ENCODE measurements at places on chromosomes 7 and 10. TPM values are rescaled to one million over a fixed set of nuclear protein-coding genes. Genes with fewer than 3 reads are reported as not detected.

- no peak for DNase-seq
These were observed 223.7 kb downstream of the LHFPL3 start for GRCh38 chr7:104552102-104552501.

GRCh38 chr7:153036396-153037063 lies 277.0 kb downstream of the ACTR3B start:
- DNase-seq, result no peak

Gene NUTM2A
- total RNA-seq, result 0.35 TPM

DNA sequence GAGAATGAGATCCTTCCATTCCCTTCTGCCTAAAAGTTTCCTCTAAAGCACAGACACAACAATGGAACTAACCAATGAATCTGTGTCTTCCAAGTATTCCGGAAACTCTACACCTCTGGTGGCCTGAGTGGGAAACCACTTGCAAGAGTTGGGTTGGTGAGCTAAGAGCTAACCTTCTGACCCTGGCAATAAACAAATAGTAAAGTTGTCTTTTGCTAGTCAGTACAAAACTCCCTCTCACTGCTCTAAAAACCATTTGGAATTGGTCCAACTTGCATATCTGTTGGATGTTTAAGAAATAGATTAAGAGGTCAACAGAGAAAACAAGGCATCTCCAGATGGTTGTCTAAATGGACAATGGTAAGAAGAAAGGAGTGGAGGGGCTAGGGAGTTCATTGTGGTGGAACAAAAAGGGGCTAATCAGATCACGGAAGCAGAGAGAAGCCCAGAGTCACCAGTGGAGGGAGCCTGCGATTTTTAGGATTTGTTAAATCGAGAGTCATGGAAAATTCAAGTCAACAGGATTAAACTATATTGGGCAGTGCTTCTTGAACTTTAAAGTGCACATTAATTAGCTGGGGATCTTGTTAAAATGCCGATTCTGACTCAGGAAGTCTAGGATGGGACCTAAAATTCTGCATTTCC lies 192.3 kb downstream of the EVX1 start:
- DNase-seq, result no peak

GRCh38 chr10:31136930-31137885 lies 105.5 kb upstream of the ZNF438 start:
- peak; percentile 34 for DNase-seq

- no peak for DNase-seq
These were observed 16.7 kb upstream of the HSPB1 start for GRCh38 chr7:76285604-76286374.

Gene PHKG1
- 8.9 TPM for total RNA-seq

GRCh38 chr7:157759246-157759805 lies 422.5 kb downstream of the DNAJB6 start:
- no peak for DNase-seq

DNA sequence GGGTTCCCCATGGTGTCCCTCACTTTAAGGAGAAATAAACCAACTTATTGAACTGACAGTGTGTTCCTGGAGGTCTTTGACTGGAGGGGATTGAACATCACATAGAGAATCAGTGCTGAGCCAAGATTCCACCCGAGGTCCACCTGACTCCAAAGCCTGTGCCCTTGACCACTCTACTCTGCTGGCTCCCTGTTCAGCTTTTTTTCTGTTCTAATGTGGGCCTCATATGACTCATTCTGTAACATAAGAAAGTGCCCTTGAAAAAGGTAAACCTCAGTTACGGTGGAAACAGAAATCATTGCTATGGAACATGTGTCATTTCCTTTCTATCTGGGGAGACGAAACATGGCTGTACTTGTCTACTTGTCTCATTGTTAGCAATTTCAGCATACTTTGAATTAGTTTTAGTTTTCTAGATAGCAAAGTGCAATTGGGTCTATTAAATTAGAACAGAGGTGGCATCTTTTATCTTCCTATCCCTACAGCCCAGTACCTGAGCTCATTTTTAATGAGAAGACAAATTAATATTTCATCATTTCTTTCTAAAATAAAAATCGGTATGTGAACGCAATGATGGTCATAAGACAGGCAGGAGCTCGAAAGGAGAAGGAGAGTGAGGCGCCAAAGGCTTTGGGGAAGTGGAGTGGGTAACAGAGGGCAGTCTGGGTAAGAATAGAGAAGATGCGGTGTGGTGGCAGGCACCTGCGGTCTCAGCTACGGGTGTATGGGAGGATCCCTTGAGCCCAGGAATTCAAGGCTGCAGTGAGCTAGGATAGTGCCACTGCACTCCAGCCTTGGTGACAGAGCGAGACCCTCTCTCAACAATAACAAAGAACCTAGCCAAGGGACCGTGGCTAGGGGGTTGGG lies 1.5 kb downstream of the GSDME start:
- no peak for DNase-seq

- no peak for DNase-seq
These were observed 17.9 kb upstream of the CYTH3 start for GRCh38 chr7:6290319-6290741.

Gene TAS2R3
- total RNA-seq, result not detected

DNA sequence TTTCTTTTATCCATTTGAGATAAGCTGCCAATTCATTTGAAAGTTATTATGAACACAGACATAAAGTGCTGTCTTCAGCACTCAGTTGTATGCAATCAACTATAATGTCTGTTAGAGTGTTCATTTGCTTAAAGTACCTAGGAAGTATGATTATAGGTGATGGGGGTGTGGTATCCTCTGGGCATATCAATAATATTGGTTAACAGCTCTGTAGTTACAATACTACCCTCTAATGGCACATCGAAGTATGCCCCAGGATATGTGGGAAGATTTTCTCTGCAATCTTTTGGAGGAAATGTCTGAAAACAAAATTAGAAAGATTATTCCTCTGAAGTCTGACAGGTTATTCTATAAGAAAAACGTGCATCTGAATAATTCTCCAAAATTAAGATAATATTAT lies 429.7 kb downstream of the ARL4A start:
- DNase-seq, result no peak

DNA sequence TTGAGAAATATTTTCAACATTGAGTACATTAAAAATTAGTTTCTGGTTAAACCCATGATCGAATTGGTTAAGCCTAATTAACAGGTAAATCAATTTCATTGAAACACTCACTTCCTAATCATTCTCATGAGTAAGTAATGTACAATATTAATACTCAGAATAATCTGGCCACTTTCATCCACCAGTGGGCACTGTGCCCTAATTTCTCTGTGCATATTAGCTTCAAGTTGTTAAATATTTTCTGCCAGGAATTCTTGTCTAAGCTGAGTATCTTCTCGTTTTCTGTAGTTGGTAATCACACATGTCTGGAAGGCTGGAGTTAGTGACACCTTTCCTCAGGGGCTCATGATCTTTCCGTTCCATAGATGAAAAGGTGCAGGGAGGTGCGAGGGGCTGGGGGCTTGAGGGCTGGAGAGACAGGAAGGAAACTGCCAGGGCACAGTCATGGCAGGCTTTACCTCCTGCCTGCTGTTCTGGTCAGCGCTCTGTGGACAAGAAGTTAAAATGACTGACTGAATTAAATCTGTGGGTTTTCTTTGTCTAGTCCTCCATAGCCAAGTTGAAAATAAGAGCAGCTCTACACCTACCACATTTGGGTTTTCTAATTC lies 71.9 kb downstream of the WIPF3 start:
- peak; percentile 32 for DNase-seq

DNA sequence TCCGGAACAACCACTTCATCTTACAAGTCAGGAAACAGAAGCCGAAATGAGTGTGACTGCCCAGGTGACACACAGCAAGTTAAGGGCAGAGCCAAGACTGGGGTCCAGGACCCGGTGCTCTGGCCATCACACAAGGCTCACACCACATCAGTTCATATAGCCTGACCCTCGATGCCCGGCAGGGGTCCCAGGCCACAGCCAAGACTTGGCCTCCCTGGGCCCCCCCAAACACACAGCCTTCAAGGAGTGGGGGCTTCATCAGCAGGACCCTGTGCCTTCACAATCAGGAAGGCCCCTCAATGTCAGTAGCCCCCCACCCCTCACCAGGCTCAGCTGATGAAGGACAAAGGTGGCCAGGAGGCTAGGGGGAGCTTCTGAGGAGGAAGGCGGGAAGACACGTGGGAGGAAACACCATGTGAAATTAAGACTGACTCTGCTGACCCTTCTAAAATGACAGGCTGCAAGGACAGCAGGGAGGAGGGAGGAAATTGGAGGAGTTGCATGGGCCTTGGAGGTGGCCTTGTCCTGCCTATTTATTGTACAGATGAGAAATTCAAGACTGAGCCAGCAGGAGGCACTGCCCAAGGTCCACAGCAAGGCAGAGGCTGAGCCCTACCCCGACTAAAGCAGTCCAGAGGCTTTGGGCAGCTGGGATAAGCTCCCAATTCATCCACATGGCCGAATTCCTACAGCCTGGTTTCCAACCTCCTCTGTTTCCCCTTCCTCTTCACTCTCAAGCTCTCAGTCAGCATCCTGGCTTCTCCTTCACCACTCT lies 216.1 kb upstream of the ZMIZ1 start:
- DNase-seq, result no peak

DNA sequence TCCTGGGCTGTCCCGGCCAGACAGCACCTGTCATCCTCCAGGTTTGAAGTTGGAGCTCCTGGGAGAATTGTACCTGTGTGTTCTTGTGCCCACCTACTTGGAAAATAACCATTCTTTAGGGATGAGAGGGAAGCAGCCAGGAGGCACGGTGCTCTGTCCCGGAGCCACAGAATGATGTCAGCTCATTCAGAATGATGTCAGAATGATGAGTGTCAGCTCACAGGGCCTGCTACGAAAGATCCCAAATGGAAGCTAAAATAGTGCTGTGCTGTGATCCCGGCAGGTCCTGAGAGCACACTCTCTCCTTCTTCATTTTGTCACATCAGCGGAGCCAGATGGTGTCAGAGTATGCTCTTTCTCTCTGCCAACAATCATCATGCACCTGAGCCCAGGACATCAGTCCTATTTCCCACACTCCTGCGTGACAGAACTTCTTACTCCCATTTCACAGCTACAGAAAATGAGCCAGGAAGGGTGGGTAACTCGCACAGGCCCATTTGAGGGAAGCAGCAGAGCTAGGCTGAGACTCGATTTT lies 8.3 kb downstream of the ABCA13 start:
- DNase-seq, result no peak

GRCh38 chr7:55903985-55904759 lies 16.9 kb downstream of the ZNF713 start:
- DNase-seq, result no peak

GRCh38 chr7:2834748-2835441 lies 9.2 kb downstream of the GNA12 start:
- no peak for DNase-seq

DNA sequence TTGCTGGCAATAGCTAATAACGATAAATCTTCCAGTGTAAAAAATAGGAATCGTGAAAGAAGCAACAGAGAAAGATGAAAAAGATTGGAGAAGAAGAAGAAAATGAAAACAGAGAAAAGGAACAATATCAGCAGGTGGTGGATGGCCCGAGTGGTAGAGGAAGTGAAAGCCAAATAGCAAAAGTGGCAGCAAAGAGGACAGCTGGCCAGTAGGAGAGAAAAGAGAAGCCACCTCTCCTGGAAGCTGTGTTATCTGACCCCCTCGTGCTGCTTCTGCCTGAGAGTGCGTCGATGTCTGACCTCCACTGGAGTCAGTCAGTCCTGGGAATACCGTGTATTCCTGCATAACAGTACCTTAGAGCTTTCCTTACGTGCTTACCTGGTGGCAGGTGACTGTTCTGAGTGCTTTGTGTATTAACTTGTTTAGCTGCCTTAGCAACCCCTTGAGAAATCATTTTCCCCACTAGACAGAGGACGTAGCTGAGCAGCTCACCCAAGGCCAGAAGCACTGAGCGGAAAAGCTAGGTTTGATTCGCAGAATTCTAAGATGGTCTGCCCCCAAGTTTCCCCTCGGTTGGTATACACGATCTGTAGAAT lies 88.3 kb downstream of the CHN2 start:
- DNase-seq, result no peak

DNA sequence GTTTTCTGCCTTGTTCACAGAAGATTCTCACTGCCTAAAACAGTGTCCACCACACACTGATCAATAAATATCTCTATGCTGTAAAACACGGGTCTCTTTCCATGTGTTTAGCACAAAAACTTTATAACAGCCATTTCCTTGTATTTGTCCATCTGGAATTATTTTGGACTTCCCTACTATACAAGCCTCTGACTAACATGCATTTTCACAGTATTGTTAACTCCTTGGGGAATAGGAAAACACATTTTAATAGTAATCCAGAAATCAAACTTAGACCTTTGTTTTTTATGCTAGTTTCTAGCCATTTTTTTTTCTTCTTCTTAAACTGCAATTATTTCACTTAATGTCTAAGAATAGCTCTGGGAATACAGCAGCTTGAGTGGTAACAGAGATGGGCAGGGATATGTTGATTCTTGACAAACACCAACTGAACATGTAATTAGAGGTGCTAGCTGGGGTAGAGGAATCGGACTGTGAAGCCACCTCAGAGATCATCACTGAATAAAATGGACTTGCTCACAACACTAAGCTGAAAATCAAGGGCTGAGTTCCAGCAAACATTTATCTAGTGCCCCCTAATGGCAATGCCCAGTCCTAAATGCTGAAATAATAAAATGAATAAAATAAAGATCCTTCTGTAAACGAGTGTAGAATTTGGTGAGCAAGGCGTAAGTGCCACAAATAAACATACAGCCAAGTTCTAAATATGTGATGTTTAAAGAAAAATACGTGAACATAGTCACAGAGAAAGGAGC lies 593.1 kb downstream of the SORCS1 start:
- DNase-seq, result no peak

DNA sequence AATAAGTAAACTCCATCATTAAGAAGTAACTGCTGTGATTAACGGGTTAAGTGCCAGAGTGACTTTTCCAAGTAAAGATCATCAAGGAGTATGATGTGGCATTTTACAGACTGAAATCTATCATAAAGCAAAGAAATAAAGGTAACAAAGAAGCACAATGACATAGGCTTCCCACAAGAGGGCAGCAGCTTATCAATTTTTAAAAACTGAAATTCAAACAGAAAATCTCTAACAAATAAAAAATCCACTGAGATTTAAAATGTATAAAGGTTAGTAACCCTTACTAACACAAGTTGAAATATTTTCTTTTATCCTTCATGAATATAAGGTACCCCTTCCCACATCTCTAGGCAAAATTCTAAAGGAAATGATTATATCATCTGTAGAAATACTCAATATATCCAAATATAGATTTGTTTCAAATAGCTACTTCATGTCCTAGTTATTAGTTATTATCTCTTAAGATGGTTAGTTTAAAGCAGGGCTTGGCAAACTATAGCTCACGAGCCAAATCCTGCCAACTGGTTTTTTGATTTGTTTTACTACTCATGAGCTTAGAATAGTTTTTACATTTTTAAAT lies 29.2 kb downstream of the FAM3C start:
- DNase-seq, result peak; percentile 70

- DNase-seq, result no peak
These were observed 23.5 kb upstream of the ABLIM1 start for GRCh38 chr10:114681542-114681941.

- DNase-seq, result no peak
These were observed 69.1 kb upstream of the COMTD1 start for GRCh38 chr10:75304741-75305390.

Gene NAT16
- total RNA-seq, result not detected

Gene MUC12
- not detected for total RNA-seq

- DNase-seq, result no peak
These were observed 11.3 kb downstream of the AMZ1 start for GRCh38 chr7:2699289-2699620.

GRCh38 chr7:66348959-66349358 lies 143.8 kb downstream of the TPST1 start:
- no peak for DNase-seq

Gene RTKN2
- total RNA-seq, result 0.49 TPM
